ENCODE measurements at places on chromosomes 12 and 14. TPM values are rescaled to one million over a fixed set of nuclear protein-coding genes. Genes with fewer than 3 reads are reported as not detected.

- H3K4me1 ChIP-seq: no peaks in the 10 kb centered on the region
- H3K36me3 ChIP-seq: no peaks in the 10 kb centered on the region
- DNase-seq: no peak
- H3K27me3 ChIP-seq: peaks cover 40% of the 10 kb centered on the region
Observed at GRCh38 chr12:102950950-102951619, 6.4 kb upstream of the ASCL1 start.

GRCh38 chr12:119375075-119375882 is 40.8 kb downstream of the CCDC60 start:
- H3K36me3 ChIP-seq: no peaks in the 10 kb centered on the region
- DNase-seq: no peak
- no peaks in the 10 kb centered on the region for H3K27me3 ChIP-seq
- no peak overlapping the region for H3K27ac ChIP-seq

DNA sequence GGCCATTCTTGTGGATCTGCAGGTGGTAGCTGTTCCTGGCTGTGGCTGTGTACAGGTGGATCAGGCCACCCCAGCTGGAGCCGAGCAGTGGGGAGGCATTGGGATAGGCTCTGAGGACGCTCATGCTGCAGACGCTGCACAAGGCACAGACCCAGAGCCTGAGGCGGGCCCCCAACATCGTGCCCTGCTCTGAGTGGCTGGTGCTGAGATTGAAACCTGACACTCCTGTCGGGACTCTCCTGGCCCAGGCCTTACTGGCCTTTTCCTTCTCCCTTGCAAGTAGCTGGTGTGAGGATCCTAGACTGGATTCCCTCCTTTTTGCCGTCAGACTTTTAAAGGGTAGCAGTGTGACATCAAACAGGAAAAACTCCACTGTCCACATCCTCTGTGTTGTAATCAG is at the start of gene FGF23:
Gene FGF23, minus strand, starts transcription at position 308 of the 400 bp plus-strand sequence. Its CDS starts 130 bp downstream, at position 178.
- no peaks in the 10 kb centered on the region for H3K36me3 ChIP-seq
- H3K27ac ChIP-seq: no peak within 1 kb of the TSS
- peaks cover 40% of the 10 kb centered on the region for H3K27me3 ChIP-seq
- no peak for DNase-seq

DNA sequence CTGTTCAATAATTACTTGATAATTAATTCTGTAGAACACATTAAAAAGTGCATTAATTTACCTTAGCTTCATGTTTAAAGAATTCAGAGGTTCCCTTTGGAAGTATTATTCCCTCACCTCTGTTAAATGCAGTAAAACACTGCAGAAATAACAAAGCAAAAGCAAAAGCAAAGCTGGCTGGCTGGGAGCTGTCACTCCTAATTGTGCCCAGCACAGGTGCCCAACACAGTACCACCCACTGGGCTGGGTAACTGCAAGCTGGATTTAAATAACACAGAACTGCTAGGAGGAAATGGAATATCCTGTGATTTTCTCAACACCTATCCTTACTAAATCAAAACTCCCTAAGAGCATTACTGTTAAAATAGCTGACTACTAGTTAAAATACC is 72.6 kb downstream of the SLC2A13 start:
- no peak overlapping the region for H3K4me3 ChIP-seq
- no peaks in the 10 kb centered on the region for H3K27me3 ChIP-seq
- H3K27ac ChIP-seq: no peak overlapping the region
- no peak for DNase-seq
- H3K36me3 ChIP-seq: no peaks in the 10 kb centered on the region

BDKRB1 gene
- 10.3 TPM for total RNA-seq

- no peaks in the 10 kb centered on the region for H3K27me3 ChIP-seq
- H3K4me3 ChIP-seq: no peak overlapping the region
- H3K4me1 ChIP-seq: no peaks in the 10 kb centered on the region
- no peak for DNase-seq
Observed at GRCh38 chr14:37826869-37827268, 231.4 kb downstream of the TTC6 start.

GRCh38 chr12:6827982-6828780 is at the start of gene P3H3:
P3H3 (plus strand) TSS chr12:6828407; CDS start chr12:6828441, 34 bp downstream.
- H3K27ac ChIP-seq: no peak within 1 kb of the TSS
- peak within 1 kb of the TSS; percentile 35 for H3K4me3 ChIP-seq
- H3K4me1 ChIP-seq: peaks cover 21% of the 10 kb centered on the region
- no peak for DNase-seq
- peaks cover 78% of the 10 kb centered on the region for H3K27me3 ChIP-seq

- no peak for DNase-seq
- H3K4me1 ChIP-seq: peaks cover 13% of the 10 kb centered on the region
- H3K27me3 ChIP-seq: no peaks in the 10 kb centered on the region
- no peak overlapping the region for H3K4me3 ChIP-seq
Observed at GRCh38 chr12:62714181-62714773, 220.7 kb downstream of the PPM1H start.

PTCSC3 gene
- total RNA-seq: not detected

LARP4 gene
- 20.9 TPM for total RNA-seq

GRCh38 chr12:57603815-57604453 is 690 bp upstream of the DTX3 start:
- no peaks in the 10 kb centered on the region for H3K27me3 ChIP-seq
- H3K36me3 ChIP-seq: peaks cover 83% of the 10 kb centered on the region
- H3K4me1 ChIP-seq: peaks cover 23% of the 10 kb centered on the region
- H3K27ac ChIP-seq: peak overlapping the region; percentile 69

DNA sequence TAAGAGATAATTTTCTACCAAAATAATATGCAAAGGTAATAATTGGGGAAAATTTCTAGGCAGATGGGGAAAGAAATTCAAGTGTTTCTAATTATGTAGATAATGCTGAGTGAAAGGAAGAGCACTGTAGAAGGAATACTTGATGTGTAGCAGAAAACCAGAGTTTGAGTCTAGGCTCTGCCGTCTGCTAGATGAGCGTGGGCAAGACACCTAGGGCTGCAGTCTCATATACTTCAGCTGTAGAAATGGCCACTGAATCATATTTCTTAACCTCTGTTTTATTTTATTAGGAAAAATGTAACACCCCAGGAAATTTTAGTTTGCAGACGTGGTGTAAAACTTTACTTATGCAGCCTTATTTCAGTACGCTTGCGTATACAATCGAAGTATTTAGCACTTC is 59.8 kb upstream of the SLC38A2 start:
- H3K36me3 ChIP-seq: no peaks in the 10 kb centered on the region
- peak overlapping the region; percentile 81 for H3K27ac ChIP-seq
- DNase-seq: no peak

GRCh38 chr14:105864116-105864515 is 337.7 kb downstream of the TMEM121 start:
- H3K36me3 ChIP-seq: no peaks in the 10 kb centered on the region
- H3K4me1 ChIP-seq: no peaks in the 10 kb centered on the region
- no peak overlapping the region for H3K27ac ChIP-seq
- no peaks in the 10 kb centered on the region for H3K27me3 ChIP-seq
- DNase-seq: peak; percentile 22
- no peak overlapping the region for H3K4me3 ChIP-seq

- no peak overlapping the region for H3K4me3 ChIP-seq
- no peaks in the 10 kb centered on the region for H3K27me3 ChIP-seq
- H3K27ac ChIP-seq: peak overlapping the region; percentile 71
Observed at GRCh38 chr12:89370850-89371249, 18.5 kb upstream of the DUSP6 start.

GRCh38 chr12:131700271-131700670 is 10.6 kb upstream of the SFSWAP start:
- no peaks in the 10 kb centered on the region for H3K36me3 ChIP-seq
- no peak overlapping the region for H3K27ac ChIP-seq
- no peak overlapping the region for H3K4me3 ChIP-seq
- H3K4me1 ChIP-seq: no peaks in the 10 kb centered on the region

DNA sequence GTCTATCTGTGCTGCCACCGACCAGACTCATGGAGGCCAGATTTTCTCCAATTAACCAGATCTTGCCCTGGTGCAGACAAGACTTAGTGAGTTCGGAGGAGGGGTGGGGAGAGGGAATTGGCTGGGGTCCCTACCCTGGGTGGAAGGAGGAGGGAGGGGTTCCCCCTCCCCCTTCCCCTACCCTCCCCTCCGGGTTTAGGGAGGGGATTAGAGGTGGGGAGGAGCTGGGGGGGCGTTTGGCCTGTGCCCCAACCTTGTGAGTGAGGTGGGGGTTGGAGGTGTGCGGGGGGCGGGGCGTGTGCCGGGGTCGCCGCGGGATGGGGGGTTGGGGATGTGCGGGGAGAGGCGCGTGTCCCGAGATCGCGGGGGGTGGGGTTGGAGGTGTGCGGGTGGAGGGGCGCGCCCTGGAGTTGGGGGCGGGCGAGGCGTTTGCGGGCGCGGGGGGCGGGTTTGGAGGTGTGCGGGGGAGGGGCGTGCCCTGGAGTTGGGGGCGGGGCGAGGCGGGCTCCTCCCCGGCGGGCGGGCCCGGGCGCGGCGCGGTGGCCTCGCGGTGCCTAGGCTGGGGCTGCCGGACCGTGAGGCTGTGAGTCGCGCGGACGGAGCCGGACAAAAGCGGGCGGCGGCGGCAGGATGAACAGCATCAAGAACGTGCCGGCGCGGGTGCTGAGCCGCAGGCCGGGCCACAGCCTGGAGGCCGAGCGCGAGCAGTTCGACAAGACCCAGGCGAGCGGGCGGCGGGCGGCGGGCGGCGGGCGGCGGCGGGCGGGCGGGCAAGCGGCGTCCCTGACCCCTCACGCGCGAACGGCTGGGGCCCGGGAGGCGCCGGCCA is at the start of gene HIP1R:
Gene HIP1R, plus strand, starts transcription at position 537 of the 829 bp plus-strand sequence. Its CDS starts 94 bp downstream, at position 631.
- H3K27ac ChIP-seq: no peak within 1 kb of the TSS
- no peaks in the 10 kb centered on the region for H3K36me3 ChIP-seq
- no peaks in the 10 kb centered on the region for H3K27me3 ChIP-seq
- peak within 1 kb of the TSS; percentile 54 for H3K4me3 ChIP-seq
- H3K4me1 ChIP-seq: peaks cover 29% of the 10 kb centered on the region

- no peak for DNase-seq
- no peak overlapping the region for H3K27ac ChIP-seq
- H3K36me3 ChIP-seq: no peaks in the 10 kb centered on the region
- H3K4me3 ChIP-seq: no peak overlapping the region
Observed at GRCh38 chr12:100273782-100274181, 6.8 kb downstream of the SCYL2 start.

DNA sequence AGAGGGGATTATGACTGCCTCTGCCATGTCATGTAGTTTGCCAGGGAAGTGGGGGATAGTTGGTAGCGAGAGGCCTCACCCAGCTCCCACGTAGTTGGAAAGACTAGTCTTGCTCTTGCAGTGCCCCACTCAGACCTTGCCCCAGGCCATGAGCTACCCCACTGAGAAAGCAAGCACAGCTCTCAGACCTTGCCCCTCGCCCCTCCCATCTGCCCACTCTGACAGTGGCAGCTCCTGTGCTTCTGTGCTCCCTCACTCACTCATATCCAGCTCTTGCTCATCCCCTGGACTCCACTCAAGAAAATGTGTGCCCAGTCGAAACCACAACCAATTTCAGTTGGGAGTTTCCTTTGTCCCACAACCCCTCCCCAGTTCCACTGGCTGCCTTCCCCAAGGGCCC is 55.5 kb upstream of the BDKRB2 start:
- no peaks in the 10 kb centered on the region for H3K36me3 ChIP-seq
- H3K4me1 ChIP-seq: peaks cover 24% of the 10 kb centered on the region
- no peak overlapping the region for H3K4me3 ChIP-seq
- H3K27ac ChIP-seq: no peak overlapping the region

- DNase-seq: peak; percentile 95
- peaks cover 57% of the 10 kb centered on the region for H3K4me1 ChIP-seq
- peak overlapping the region; percentile 96 for H3K27ac ChIP-seq
- H3K36me3 ChIP-seq: no peaks in the 10 kb centered on the region
- no peaks in the 10 kb centered on the region for H3K27me3 ChIP-seq
- no peak overlapping the region for H3K4me3 ChIP-seq
Observed at GRCh38 chr12:76010732-76011458, 20.7 kb downstream of the PHLDA1 start.

GRCh38 chr14:76762411-76763095 is 1.3 kb downstream of the VASH1 start:
- H3K4me1 ChIP-seq: peaks cover 15% of the 10 kb centered on the region
- no peak overlapping the region for H3K27ac ChIP-seq
- peak; percentile 37 for DNase-seq
- no peaks in the 10 kb centered on the region for H3K36me3 ChIP-seq

KRT77 gene
- total RNA-seq: not detected

DNA sequence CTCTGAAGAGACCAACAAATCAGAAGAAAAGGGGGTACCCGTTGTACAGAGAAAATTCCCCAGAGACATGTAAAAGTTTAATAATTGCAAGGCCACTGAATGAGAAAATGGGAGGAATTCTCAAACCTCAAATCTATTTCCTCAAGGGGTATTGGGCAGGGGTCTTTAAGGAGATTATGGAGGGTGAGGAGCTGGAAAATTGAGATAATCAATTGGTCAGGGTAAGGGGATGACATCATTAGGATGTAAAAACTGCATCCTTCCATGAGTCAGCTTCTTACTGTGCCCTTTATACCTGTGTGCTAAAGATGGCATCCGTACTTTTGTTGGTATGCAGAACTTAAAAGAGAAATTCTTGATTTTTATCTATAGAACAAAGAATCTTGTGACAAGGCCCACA is 641.5 kb downstream of the LRFN5 start:
- H3K36me3 ChIP-seq: no peaks in the 10 kb centered on the region
- no peaks in the 10 kb centered on the region for H3K4me1 ChIP-seq
- no peaks in the 10 kb centered on the region for H3K27me3 ChIP-seq
- DNase-seq: no peak
- H3K4me3 ChIP-seq: no peak overlapping the region

- H3K4me3 ChIP-seq: no peak overlapping the region
- no peak overlapping the region for H3K27ac ChIP-seq
- peaks cover 24% of the 10 kb centered on the region for H3K4me1 ChIP-seq
- no peaks in the 10 kb centered on the region for H3K27me3 ChIP-seq
Observed at GRCh38 chr14:68127166-68127565, 307.6 kb downstream of the RAD51B start.

DNA sequence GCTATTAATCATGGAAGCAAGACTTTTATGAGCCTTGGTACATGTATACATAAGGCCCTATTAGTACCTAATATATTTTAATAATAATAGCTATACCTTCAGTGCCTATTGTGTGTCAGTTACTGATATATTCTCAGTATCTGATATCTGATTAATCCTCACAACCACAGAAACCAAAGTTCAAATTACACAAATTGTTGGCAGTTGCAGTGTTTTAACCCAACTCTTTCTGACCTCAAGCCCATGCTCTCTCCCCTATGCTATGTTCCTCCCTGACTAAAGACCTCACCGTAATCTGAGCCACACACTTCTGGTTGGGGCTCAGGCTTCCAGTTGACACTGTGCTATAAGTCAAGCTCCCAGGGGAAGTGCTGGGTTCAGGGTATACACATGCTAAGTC is 214.4 kb downstream of the SPTSSA start:
- H3K4me1 ChIP-seq: no peaks in the 10 kb centered on the region
- H3K4me3 ChIP-seq: no peak overlapping the region
- peaks cover 2% of the 10 kb centered on the region for H3K27me3 ChIP-seq
- H3K36me3 ChIP-seq: no peaks in the 10 kb centered on the region

RFLNA gene
- not detected for total RNA-seq

CDC42BPB gene
- 53.4 TPM for total RNA-seq

- H3K4me3 ChIP-seq: no peak overlapping the region
- no peaks in the 10 kb centered on the region for H3K27me3 ChIP-seq
- H3K27ac ChIP-seq: no peak overlapping the region
- no peaks in the 10 kb centered on the region for H3K4me1 ChIP-seq
- DNase-seq: no peak
- peaks cover 35% of the 10 kb centered on the region for H3K36me3 ChIP-seq
Observed at GRCh38 chr14:55353686-55354467, 57.8 kb downstream of the ATG14 start.

- H3K4me3 ChIP-seq: no peak overlapping the region
- no peak for DNase-seq
- no peak overlapping the region for H3K27ac ChIP-seq
- H3K27me3 ChIP-seq: no peaks in the 10 kb centered on the region
- H3K4me1 ChIP-seq: no peaks in the 10 kb centered on the region
Observed at GRCh38 chr12:33314223-33314622, 125.4 kb downstream of the SYT10 start.

C1QL4 gene
- 1.9 TPM for total RNA-seq

NAA30 gene
- 29.2 TPM for total RNA-seq

TAS2R50 gene
- not detected for total RNA-seq

HSPB8 gene
- 7.1 TPM for total RNA-seq

All from SJSA1 (cell line).